Stimulated activated effector memory CD8-positive, alpha-beta T cell treated with anti-CD3 and anti-CD28 coated beads, Interleukin-12 subunit alpha, Interleukin-12 subunit beta, amount 100 ng/mL, for 72 hours (primary cell): ENCODE measurements at places on chromosomes 1 and 21.

DNA sequence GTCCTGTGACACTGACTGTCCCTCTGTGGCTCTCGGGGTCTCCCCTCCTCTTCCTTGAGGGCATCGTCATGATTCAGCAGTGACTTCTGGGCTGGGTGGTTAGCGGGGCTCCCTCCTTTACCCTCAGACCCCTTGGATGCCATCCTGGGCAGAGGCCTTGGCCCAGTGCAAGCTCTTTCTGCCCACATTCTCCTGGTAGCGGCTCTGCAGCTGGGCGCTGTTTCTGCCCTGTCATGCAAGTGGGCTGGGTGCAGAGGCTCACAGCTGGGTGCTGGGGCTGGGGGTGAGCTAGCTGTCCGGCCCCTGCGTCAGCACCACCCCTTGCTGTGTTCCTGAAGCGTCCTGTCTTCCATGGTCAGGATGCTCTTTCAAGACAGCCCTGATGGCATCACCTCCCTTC is 158.5 kb downstream of the PCBP3 start:
- DNase-seq, result no peak

DNA sequence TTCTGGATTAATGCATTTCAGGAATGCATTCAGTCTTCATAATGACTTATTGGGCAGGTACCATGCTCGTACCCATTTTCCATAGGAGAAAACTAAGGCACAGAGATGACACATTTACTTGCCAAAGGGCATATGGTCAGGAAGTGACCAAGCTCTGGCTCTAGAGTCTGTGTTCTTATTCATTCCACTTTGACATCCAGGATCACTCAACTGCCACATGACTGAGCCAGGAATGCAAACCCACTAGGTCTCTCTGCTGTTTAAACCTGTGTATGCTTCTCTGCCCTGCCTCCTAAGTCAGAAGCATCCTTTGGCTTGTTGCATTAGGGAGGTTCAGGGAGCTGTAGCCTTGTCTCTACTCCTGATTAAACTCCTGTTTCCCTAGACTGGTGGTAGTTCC is 7.5 kb downstream of the KAZN start:
- no peak for DNase-seq

- DNase-seq, result no peak
Measured at GRCh38 chr1:215710036-215710898, 143.2 kb downstream of the KCTD3 start.

DNA sequence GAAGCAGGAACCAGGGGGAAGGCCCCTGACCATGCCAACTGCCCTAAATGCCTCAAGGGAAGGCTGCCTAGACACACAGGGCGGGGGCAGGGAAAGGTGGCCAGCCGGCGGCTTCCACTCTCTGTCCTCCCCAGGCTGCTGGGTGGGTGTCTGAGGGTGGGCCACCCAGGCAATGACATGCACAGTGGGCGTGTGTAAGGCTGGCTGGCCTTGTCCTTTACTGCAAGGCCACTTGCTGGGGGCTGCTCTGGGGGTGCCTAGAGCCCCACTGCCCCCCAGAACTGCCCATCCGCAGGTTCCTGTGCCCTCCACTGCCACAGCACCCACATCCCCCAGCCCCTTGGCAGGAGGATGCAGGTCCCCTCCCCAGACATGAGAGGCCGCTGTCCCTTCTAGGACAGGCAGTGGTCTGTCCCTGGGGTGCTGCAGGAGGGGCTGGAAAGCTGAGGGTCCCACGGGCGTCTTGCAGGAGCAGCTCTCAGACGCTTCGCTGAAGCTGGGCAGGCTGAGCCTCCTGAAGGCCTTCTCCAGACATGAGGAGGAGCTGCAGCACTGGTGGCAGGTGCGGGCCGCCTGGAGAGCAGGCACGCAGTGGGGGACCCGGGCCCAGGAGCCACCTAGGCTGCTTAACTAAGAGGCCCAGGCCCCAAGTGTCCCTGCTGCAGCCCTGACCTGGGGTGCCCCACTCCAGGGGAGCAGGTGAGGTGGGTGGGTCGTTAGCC is 10.1 kb downstream of the CCDC27 start:
- no peak for DNase-seq

DNA sequence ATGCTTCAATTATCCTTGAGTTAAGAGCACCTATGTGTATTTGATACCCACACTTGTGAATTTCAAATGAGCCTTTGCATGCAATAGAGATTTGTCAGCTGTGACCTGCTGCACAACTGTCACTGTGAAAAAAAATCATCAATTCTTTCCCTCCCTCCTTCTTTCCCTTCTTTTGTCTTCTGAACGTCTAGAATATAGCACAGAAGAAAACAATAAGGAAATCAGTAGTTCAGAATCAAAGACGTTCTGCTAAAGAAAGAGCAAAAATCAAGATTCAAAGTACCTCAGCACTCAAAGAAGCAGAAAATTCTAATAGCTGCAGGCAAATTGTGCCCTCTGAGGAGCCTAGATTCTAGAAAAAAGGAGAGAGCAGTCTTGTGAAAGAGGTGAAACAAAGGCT is 1.7 kb upstream of the FMN2 start:
- DNase-seq, result no peak

GRCh38 chr1:151993734-151994496 is at the start of gene S100A10:
Gene S100A10 (minus strand): TSS chr1:151993859. CDS start chr1:151986230, 7,629 bp downstream.
- peak; percentile 63 for DNase-seq

DNA sequence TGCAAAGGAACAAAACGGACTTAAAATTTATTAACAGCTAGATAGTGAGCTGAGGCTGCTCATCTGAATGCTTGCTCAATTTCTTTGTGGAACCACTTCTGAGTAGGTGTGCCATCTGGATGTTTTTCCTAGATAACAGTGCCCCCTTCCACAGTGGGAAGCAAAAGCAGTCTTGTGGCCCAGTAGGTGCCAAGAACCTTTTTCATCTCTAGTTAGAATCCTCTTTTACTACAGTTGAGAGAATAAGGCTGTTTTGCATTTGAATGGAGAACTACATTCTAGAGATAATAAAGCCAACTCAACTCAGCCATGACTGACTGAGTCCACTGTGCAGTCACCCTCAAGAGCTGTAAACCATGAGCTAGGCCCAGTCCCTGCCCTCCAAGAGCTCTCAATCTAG is 13.3 kb downstream of the F3 start:
- DNase-seq, result no peak

GRCh38 chr1:235021321-235021720 is 107.3 kb downstream of the TOMM20 start:
- no peak for DNase-seq

DNA sequence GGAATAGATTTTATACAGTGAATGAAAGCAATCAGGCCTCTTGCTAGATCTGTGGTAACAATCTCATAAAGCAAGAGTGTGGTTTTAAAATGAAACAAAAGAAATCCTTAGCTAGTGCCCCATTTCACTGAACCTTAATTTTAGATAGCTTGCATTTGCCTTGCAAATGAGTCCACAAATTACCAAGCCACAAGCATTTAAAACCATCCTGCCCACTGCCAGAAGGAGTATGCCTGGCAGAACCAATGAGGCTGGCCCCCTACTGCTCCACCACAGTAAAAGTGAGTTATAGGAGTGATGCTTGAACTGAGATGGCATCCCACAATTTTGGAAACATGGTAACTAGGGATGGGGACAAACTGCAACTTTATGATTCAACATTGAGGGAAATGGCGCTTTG is 206.4 kb upstream of the LMO4 start:
- DNase-seq, result no peak

DNA sequence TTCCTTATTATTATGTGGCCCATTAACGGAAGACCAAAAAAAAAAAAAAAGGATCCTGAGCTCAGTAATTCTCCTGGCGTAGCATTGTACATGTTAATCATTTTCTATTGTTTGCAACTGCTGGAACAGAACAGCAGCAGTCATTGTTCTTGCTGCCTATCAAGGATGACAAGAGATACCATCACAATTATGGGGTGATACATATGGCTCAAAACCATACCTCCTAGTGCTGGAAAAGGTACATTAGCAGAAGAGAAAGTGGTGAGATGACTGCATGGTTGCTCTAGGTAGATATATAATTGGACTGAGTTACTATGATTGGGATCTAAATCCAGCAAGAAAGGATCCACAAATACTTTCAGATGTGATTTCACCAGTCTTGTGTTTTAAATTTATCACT is 13.3 kb upstream of the TLR5 start:
- DNase-seq, result no peak
